ENCODE measurements at places on chromosomes 3 and 15.

GRCh38 chr3:47932421-47932820, 83.8 kb downstream of the MAP4 start:
- no peak for DNase-seq

DNA sequence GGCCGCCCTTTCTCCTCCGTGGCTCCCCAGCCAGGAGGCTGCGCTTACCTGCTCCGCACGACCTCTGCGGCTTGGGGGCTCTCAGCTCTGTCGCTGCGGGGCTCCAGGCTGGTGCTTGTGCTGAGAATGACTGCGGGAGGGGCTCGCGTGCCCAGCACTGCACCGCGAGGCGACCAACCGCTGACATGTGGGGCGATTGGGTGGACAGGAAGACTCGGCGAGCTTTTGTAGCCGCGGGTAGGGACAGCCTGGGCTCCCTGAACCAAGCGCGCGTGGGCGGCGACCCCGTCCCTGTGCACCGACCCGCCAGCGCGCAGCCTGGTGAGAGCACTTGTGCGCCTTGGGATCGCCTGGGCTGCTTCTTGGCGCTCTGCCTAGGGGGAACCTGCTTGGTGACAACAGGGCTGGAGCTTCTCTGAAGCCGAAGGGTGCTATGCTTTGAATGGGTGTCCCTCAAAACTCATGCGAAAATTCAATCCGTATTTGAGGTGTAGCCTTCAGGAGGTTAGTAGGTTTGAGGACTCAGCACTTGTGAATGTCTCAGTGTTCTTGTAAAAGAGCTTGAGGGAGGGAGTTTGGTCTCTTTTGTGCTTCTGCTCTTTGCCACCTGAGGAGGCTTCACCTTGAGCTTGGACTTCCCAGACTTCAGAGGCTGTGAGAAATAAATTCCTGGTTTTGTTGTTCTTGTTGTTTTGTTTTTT, 50.4 kb downstream of the IL12A start:
- no peak for DNase-seq

DNA sequence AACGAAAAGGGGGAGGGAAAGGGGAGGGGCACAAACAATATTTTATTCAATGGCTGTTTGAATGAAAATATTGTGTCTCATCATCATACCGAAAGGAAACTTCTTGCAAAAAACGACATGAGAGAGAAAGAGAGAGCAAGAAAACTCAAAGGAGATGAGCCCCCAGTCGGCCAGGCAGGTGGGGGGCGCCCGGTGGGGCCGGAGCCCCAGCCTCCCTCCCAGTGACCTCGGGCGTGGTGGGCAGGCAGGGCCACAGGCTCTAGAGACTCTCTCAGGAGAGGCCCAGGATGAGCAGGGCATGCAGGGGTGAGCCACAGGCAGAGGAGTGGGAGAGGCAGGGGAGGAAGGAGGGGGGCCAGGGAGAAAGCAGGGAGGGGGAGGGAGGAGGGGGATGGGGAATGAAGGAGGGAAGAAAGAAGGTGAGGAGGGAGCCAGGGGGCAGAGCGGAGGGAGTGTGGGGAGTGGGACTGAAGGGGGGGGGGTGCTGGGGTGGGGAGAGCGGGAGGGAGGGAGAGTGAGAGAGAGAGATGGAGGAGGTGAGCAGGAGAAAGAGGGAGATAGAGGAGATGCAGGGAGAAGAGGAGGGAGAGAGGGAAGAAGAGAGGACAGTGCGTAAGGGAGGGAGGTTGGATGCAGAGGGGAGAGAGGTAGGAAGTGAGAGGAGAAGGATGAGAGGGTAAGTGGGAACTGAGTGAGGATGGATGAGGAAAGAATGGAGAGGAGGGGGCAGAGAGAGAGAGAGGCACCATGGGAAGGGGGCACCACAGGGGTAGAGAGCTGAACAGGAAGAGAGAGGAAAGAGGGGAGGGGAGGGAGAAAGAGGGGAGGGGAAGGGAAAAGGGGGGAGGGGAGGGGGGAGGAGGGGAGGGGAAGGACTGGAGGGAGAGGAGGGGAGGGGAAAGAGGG, 14.1 kb upstream of the TMEM115 start:
- DNase-seq = no peak

GRCh38 chr3:153052096-153052460, 109.9 kb upstream of the RAP2B start:
- DNase-seq = no peak

- DNase-seq = no peak
Measured at GRCh38 chr3:21752749-21753347, 1.8 kb upstream of the ZNF385D start.

DNA sequence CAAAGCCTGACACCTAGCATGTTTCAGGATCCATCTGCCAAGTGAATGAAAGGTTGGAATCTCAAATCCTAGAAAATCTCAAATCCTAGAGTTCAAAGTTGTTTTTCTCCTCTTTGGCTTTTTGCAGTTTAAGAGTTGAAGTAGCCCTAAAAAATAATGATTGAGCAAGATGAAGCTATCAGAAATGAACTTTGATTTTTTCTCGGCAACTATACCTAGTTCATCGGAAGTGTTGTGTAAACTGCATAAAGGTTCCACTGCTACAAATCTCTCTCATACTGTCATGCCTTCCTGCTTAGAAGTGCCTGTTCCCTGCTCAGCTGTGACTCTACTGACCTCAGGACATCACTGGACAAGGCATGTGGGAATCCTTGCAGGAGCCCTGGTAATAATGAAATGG, 35.8 kb upstream of the FOXB1 start:
- no peak for DNase-seq

All from activated CD4-positive, alpha-beta T cell treated with anti-CD3 and anti-CD28 coated beads, Interleukin-2, amount 50 U/mL, for 4 hours (primary cell).